ENCODE measurements at places on chromosomes 11 and 22. TPM values are rescaled to one million over a fixed set of nuclear protein-coding genes. Genes with fewer than 3 reads are reported as not detected.

DNA sequence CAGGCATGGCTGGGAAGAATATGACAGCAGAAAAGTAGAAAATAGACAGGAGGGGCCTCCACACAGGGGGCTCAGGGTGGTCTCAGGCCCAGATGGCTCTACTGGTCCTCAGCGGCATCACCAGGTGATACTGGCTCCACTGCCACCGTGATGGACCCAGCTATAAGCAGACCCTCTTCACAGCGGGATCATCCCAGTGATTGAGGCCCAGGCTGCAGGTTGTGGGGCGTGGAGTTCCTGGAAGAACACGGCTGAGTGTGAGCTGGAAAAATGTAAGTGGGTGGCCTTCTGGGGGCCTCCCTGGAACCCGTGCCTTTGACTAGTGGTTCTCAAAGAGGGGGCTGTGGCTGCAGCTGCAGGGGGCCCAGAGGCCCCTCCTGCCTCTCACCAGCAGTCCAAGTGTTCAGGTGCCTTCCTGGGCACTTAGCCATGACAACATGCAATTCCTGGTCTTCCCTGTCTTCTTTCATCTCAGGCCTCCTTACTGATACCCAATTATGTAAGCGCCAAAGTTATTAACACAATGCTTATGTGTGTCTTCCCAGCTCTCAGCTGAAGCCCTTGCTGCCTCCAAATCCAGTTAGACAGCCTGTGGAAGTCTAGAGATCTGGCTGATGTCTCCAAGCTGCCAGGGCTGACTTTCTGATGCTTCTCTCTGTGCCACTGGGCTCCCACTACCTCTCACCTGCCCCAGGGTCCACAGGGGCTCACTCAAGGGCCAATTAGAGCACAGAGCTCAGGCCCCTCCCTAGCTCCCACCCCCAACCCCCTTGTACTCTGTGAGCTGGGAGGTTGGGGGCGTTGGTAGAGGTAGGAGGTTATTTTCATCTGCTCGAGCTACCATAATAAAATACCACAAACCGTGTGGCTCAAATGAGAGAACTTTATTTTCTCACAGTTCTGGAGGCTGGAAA lies 110.1 kb upstream of the LMO1 start:
- no peaks in the 10 kb centered on the region for H3K4me1 ChIP-seq
- H3K27me3 ChIP-seq, result no peaks in the 10 kb centered on the region
- no peak for DNase-seq

- no peak overlapping the region for H3K4me3 ChIP-seq
- H3K4me1 ChIP-seq, result no peaks in the 10 kb centered on the region
- DNase-seq, result no peak
- H3K27me3 ChIP-seq, result no peaks in the 10 kb centered on the region
- peaks cover 10% of the 10 kb centered on the region for H3K36me3 ChIP-seq
Measured at GRCh38 chr11:28132548-28132947, 24.4 kb downstream of the METTL15 start.

DNA sequence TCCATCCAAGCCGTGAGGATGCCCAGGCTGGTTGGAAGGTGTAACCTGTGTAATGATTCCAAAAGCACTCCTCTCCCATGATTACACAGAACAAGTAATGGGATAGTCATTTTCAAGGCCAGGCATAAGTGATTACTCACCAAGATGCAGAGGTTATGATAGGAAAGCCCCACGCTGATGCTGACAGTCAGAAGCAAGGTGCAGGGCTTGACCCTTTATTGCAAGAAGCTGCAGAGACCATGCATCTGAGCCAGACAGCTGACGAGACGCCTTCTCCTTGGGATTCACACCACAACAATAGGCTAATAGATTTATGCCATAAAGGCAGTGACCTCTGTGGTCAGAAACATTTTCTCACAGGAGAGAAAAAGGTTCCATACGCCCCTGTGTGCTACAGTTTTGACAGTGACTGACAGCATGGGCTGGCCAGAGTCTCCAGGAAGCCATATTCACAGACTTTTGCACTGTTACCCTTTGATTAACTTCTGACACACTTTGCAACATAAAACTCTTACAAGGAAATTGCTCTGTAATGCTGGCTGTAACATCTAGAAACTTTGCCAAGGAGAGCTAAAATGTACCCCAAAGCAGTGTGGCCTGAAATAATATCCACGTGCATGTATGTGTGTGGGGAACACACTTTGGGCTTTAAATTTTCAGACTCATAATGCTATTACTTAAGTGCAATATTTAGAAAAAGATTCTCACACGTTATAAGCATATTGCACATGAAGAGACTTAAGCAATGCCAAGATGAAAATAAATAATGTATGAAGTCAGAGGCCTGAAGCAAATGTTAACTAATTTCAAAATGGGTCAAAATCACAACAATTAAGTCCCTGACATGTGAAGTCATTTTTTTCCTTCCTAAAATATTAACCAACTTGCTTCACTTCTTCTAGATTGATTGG lies 1079.0 kb upstream of the TENM4 start:
- DNase-seq, result no peak
- H3K4me1 ChIP-seq, result no peaks in the 10 kb centered on the region
- no peak overlapping the region for H3K27ac ChIP-seq
- no peaks in the 10 kb centered on the region for H3K36me3 ChIP-seq
- no peak overlapping the region for H3K4me3 ChIP-seq
- H3K27me3 ChIP-seq, result no peaks in the 10 kb centered on the region

DNA sequence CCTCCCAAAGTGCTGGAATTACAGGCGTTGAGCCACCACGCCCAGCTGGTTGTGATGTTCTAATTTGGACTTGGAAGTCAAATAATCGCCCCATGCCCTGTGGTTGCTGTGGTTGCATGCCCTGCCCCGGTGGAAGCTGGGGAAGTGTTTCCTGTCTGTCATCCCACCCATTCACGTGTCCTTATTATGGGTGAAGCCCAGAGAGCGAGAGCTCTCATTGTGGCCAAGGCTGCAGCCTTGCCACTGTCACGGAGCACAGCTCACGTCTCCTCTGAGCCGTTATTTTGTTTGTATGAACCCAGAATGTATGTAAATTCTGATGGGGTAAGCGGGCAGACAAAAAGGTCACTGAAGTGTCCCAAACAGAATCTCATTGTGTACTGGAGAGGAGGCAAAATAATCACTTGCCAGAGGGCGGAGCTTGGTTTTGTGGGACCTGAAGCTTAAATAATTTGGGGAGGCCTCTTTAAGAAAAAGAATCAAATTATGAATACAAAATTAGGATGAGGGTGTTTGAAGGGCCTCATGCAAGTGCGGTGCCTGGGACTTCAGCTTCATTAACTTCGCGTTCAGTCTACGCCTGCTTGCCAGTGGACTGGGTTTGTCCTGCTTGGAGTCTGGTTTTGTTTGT lies 25.8 kb upstream of the TREH start:
- no peaks in the 10 kb centered on the region for H3K36me3 ChIP-seq
- no peak overlapping the region for H3K4me3 ChIP-seq
- no peaks in the 10 kb centered on the region for H3K27me3 ChIP-seq
- H3K4me1 ChIP-seq, result peaks cover 5% of the 10 kb centered on the region
- H3K27ac ChIP-seq, result no peak overlapping the region

DNA sequence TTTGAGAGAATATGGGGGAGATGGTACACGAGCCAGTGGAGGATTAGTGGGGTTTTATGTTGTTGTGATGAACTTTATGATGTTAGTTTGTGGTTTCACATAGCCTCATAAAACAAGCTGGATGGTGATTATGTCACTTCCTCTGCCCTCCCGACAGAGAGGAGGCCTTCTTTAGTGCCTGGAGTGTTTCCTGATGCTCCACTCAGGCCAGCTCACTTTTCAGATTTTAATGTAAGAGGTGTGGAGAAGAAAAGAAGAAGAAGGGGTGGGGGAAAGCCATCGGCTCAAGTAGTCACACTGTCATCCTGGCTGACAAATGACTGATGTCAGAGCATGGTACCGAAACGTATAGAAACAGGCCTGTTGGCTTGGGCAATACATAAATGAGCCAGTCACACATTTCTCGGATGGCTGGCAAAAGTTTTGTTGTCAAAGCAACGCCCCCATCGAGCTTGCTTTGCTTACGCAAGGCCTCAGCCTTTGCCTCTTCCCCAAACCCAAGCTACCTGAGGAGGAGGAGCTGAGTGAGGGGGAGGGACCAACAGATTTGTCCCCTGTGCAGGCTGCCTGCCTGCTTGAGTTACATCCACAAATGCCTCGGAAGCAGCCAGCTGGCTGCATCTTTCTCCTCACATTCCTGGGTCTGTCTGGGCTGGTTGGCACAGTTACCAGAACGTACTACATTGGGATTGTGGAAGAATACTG lies at the start of gene HEPHL1:
Gene HEPHL1, plus strand, starts transcription at position 578 of the 705 bp plus-strand sequence. Its CDS starts 15 bp downstream, at position 593.
- no peak within 1 kb of the TSS for H3K4me3 ChIP-seq
- no peaks in the 10 kb centered on the region for H3K27me3 ChIP-seq
- no peak for DNase-seq
- H3K4me1 ChIP-seq, result peaks cover 5% of the 10 kb centered on the region
- H3K36me3 ChIP-seq, result no peaks in the 10 kb centered on the region

DNA sequence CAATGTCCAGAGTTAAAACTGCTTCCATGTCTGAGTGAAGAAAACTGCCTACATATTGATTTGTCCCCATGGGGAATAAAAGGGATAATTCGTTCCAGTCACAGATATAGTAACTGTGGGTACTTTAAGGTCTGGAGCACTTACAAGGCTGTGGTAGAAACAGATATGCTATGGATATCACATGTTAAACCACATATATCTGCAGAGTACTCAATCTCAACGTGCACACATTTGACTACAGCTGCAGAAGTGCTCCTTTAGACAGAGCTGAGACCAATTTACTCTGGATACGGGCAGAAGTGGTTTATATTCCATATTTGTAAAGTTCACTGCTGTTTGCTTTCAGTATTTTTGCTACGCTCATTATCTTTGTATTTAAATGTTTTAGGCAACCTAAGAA lies 9.7 kb upstream of the MS4A2 start:
- no peak overlapping the region for H3K27ac ChIP-seq
- DNase-seq, result no peak
- no peaks in the 10 kb centered on the region for H3K27me3 ChIP-seq
- H3K4me3 ChIP-seq, result no peak overlapping the region
- H3K36me3 ChIP-seq, result no peaks in the 10 kb centered on the region

DNA sequence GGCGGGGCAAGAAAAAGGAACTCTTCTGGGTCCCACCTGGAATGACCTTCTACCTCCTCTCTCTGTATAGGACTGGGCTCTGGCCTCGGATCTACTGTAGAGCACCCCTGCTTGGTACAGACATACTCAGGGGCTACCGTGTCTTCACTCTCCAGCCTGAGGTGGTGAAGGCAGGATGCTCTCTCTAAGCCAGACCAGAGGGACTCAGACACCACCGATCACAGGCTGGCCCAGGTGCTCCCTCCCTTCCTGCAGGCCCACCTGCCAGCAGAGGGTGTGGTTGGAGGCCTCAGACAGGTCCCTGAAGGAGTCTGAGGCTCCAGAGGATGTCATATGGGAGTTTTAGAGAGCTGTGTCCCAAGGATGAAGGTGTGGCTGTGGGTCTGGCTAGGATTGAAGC lies 4.1 kb downstream of the NHERF4 start:
- H3K36me3 ChIP-seq, result no peaks in the 10 kb centered on the region
- no peaks in the 10 kb centered on the region for H3K27me3 ChIP-seq
- DNase-seq, result no peak
- no peak overlapping the region for H3K27ac ChIP-seq

DERL3 gene
- total RNA-seq, result 9.2 TPM

PATE3 gene
- total RNA-seq, result not detected

FOLR2 gene
- not detected for total RNA-seq

CD3G gene
- 0.55 TPM for total RNA-seq

MS4A8 gene
- total RNA-seq, result not detected

Data from K562 (cell line).